ENCODE measurements at places on chromosomes 7 and 10.

DNA sequence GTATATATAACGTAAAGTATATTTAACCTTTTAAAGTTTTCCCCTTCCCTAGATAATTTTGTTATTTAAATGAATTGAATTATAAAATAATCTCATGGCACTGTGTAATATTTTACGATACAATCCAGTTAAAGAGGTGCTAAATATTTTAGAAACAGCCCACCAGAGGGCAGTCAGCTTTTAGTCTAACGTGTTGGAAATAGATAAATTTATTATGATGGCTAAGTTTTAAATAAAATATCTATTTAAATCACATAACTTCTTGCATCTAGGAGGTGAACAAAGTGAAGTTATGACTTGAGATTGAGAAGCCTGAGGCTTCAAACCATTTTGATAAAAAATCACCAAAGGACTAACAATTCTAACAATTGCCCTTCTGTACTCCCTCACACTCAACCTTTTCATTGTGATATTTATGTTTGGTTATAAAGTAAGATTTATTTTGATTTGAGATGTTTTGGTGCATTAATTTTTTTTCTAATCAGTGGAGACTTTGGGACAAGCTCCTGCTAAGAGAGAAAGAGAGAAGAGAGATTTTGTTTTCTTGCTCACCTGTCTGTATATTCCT lies 171.5 kb upstream of the SP4 start:
- no peak for DNase-seq

GRCh38 chr10:78053211-78053868 lies 19.7 kb downstream of the RPS24 start:
- no peak for DNase-seq

DNA sequence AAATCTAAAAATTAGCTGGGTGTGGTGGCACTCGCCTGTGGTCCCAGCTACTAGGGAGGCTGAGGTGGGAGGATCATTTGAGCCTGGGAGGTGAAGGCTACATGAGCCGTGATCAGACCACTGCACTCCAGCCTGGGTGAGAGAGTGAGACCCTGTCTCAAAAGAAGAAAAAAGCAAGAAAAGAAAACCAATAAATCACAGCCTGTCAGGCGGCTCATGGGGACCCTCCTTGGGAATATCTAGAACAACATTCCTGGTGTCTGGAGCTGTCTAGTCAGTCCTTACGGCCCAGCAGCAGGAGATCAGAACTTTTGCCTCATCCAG lies 130.6 kb upstream of the TNRC18 start:
- no peak for DNase-seq

DNA sequence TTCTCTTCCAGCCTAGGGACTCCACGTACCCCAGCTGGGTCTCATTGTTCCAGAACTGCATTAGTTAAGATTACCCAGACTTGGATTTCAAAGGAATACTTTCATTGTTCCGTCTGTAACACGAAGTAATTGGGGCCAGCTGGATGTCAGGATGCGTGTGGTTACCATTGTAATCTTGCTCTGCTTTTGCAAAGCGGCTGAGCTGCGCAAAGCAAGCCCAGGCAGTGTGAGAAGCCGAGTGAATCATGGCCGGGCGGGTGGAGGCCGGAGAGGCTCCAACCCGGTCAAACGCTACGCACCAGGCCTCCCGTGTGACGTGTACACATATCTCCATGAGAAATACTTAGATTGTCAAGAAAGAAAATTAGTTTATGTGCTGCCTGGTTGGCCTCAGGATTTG lies 21.0 kb downstream of the LRRC17 start:
- DNase-seq, result no peak

DNA sequence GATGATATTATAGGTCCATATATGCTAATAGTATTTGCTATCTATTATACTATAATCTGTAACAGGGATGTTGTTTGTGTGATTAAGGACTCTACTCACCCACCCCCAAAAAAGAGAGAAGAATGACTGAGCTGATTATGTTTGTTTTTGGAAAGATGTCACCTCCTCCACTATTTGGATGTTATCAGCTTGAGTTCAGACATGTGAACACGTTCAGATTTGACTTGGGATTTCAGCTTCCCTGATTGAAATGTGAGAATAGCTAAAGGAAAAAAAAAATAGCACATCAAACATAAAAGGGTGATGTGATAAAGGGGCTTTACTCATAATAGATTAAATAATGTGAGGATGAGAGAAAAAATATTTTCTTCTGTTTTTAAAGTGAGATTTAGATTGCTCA lies 81.2 kb downstream of the VTI1A start:
- DNase-seq, result no peak

GRCh38 chr7:30893357-30893756 lies 18.3 kb upstream of the AQP1 start:
- no peak for DNase-seq

DNA sequence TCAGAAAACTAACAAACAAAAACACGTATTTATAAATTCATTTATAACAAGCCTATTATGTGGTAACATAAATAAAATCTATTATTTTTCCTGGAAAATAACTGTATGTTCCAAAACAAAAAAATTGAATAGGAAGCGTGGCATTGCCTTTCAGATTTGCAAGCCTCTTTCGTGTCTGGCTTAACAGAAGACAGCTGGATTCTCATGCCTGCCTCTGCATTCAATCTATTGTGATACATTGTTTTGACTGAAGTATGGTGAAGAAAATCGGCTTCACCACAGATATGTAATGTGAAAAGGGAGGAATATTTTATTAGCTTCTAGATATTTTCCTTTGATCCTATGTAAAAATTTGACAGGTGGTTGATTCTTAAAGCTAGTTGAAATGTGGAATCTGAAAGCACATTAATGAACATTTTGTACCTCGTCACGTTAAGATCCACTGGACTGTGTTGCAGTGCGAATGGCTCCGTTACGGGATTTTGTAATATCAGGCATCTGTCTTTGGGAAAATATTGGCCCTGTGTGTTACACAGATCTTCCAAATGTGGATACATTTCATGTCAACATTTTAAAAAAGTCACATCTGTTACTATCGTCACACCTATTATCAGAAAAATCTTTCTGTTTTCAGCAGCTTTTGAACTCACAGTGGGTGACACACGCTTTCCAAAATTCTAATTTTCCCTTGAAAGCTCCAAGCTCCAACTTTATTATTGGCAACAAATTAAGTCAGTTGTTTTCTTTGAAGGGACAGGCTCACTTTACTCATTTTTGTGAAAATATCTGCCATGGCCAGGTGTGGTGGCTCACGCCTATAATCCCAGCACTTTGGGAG lies 26.2 kb downstream of the PALD1 start:
- DNase-seq, result no peak

- DNase-seq, result no peak
Observed at GRCh38 chr7:100975371-100975821, 6.0 kb downstream of the MUC12 start.

DNA sequence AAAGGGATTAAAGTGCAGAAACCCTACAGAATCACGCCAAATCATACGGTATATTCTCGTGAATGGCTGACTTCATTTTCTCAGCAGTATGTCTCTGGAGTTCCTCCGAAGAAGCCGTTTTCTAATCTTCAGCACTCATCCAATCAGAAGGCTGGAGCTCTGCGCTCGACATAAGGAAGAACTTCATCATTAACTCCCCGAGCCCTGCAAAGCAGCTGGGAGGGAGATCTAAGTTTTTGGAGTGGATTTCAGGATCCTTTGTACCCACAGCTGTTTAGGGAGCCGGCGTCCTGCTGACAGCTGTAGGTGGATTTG lies 40.7 kb upstream of the SDK1 start:
- no peak for DNase-seq

DNA sequence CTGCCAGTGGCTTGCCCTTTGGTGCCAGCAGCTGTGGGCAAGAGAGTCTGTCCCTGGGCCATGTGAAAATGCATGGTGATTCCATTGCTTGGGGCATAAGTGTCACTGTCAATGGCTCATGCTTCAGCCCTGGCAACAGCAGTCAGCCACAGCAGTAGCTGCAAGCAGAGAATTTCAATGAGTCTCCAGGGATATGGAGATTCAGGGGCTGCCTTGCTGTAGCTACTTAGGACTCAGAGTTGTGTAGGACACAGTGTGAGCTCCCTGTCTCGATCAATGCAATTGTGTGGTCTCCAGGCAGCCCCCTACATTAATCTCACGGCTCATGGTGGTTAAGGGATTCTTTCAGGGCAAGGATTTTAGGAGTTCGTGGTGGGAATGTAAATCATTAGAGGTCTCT lies 126.3 kb upstream of the STARD3NL start:
- DNase-seq, result no peak

DNA sequence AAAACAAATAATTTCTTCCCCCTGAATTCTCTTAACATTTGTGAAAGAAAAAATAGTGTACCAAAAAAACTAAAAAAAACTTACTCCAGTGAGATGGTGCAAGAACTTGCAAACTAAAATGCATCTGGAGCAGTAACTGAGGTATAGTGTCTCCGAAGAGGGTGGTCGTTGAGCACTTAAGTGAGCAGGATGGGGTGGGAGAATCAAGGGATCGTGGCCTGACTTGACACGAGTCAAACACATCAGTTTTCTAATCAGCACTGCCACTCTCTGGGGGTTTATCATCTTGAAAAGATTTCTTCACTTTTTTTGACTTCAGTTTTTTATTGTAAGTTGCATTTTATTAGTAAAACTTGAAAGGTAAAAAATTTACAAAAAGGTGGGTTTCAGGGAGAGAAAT lies 2.5 kb downstream of the ZNF273 start:
- no peak for DNase-seq

GRCh38 chr7:132429181-132429580 lies 147.1 kb downstream of the PLXNA4 start:
- DNase-seq, result no peak

GRCh38 chr7:132656846-132657776 lies 80.8 kb upstream of the PLXNA4 start:
- no peak for DNase-seq

GRCh38 chr10:15378569-15378968 lies 7.5 kb upstream of the FAM171A1 start:
- no peak for DNase-seq
